Colonic mucosa (tissue), 4 donors: ENCODE measurements at places on chromosomes 5 and 9.

DNA sequence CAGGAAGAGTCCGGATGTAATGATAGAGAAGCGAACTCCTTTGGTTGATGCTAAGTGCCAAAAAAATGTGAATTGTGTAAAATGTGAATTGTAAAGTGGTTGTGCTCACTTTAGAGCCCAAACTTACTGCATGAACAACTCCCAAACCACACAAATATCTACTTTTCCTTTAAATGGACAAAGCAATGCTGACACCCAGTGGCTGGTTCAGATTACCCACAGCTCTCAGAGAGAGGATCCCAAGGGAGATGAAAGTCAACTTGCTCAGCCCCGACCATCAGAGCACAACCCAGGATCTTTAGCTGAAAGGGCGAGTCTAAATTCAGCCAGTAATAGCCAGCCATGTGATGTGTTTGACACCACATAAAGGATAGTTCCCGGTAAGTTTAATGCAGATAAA is 133.7 kb downstream of the NMUR2 start:
- DNase-seq, result no peak

DNA sequence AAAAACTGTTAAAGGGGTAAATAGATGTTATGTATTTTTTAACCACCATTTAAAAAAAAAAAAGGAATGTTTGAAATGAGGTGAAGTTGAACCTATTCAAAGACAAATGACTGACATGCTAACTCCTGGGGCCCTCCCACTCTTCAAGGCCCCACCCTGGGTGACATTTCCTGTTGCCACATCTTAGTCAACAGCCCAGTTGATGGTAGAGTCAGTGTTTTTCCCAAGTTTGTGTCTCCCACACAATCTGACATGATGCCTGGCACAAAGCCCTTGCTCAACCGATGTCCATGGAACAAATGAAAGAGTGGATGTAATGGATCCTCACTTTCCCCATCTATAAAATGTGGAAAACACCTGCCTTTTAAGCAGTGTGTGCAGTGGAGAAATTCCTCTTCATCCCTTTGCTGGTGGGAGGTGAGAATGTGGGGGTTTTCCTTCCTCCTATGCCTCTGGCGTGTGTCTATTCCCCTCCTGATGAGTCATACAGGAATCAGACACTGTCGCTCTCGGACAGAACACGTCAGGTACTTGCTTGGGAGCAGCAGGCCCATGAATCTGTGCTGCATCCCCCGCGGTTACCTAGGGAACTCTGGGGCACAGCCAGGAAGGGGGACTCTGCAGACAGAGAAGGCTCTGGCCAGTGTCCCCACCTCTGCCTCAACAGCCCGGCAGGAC is 13.7 kb upstream of the ADRA1B start:
- no peak for DNase-seq

GRCh38 chr5:95838556-95838955 is 16.0 kb upstream of the GLRX start:
- DNase-seq, result no peak

GRCh38 chr9:129163753-129164152 is 14.3 kb downstream of the IER5L start:
- no peak for DNase-seq

DNA sequence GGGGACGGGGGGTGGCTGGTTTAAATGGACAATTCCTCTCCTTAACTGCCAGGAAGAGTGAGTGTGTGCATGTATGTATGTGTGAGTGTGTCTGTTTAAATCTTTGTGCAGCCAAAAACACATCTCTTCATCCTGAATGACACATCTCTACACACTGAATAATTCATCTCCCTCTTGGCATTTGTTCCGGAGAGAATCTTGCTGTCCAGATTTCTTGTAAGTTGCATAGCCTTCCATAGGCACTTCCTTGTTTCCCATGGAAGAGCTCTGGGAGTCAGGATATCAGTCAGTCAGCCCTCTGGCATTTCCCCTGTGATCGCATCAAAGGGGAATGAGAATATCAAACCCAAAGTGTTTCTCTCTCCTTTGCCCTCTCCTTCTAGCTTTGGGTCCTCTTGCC is 74.7 kb downstream of the WWC1 start:
- DNase-seq, result no peak

DNA sequence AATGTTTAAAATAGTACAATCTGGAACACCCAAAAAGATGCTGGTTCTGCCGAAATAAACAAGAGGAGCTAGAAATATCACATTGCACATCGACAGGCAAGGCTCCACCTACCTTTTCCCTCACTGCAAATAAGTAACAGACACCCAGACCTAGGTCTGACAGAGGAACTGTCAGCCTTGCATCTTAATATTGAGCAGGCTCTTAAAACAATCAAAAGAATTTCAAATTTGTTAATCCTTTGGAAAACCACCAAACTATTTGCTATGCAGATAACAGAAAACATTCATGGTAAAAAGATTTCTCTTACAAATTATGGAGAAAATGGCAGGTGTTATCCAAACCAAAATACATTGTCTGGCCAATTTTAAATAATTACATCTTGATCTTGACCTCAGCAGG is 71.3 kb downstream of the FRMD3 start:
- no peak for DNase-seq

DNA sequence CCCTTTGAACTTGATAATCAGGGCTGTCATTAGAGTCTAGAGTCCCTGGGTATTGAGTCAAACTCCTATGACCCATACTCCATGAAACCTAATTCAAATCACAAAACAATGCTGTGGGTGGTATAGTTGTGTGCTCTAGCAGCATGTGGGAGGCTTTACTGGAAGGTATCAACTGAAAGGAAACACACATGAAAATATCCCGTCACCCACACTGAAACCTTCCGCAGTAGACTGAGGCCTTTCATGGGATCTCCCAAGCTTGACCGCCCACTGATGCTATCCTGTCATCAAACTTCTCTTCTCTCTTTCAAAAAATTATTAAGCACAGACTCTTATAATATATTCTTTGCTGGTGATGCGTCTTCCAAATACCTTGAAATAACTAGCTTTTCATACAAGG is 569.1 kb upstream of the MEF2C start:
- DNase-seq, result no peak

DNA sequence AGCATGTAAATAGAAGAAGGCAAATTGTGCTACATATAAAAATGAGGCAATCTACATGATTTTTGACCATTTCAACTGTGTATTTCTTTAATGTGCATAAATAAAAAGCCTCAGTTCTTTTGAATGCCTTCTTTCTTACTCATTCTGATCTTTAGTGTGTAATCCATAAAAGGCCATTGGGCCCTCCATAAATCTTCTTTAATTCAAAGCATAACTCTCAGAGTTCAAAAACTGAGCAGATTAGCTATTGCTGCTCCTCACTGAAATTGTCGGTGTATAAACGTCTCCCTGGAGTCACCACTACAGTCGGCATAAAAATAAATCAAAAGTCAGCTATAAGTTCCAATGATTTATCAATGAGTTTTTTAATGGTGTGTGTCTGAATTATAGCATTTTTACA is 45.3 kb upstream of the ADAMTSL1 start:
- DNase-seq, result no peak

- DNase-seq, result peak; percentile 67
Observed at GRCh38 chr9:214648-215493, at the start of gene DOCK8. Gene DOCK8, plus strand, starts transcription at chr9:214865. Its CDS starts 112 bp downstream, at chr9:214977.

- DNase-seq, result no peak
Observed at GRCh38 chr5:123855609-123856008, 343.6 kb downstream of the CSNK1G3 start.

DNA sequence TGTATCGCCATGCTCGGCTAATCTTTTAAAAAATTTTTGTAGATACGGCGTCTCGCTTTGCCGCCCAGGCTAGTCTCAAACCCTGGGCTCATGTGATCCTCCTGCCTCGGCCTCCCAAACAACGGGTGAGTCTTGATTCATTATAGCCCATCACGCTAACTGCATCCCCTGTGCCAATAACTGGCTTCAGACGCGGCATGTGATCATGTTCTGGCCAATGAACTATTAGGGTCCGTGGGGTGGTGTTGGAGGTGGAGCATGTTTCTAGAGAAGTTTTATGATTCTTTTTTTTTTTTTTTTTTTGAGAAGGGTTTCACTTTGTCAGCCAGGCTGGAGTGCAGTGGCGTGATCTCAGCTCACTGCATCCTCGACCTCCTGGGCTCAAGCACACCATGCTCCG is 51.0 kb downstream of the FGF18 start:
- DNase-seq, result no peak

DNA sequence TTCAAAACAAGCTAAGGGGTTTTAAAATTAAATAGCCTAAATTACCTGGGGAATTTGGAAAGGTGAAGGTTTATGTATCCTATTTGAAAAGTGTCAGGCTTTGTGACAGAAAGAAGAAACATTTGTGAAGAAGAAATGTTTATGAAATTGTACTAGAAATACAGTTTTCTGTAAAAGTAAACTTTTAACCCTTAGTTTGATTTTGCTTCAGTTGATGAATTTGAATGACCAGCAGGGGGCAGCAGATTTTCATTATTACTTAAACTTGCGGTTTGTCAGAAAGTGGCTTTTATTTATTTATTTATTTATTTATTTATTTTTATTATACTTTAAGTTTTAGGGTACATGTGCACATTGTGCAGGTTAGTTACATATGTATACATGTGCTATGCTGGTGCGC is 58.1 kb downstream of the NNT start:
- DNase-seq, result no peak

GRCh38 chr9:31103836-31104235 is 1280.6 kb upstream of the ACO1 start:
- no peak for DNase-seq

DNA sequence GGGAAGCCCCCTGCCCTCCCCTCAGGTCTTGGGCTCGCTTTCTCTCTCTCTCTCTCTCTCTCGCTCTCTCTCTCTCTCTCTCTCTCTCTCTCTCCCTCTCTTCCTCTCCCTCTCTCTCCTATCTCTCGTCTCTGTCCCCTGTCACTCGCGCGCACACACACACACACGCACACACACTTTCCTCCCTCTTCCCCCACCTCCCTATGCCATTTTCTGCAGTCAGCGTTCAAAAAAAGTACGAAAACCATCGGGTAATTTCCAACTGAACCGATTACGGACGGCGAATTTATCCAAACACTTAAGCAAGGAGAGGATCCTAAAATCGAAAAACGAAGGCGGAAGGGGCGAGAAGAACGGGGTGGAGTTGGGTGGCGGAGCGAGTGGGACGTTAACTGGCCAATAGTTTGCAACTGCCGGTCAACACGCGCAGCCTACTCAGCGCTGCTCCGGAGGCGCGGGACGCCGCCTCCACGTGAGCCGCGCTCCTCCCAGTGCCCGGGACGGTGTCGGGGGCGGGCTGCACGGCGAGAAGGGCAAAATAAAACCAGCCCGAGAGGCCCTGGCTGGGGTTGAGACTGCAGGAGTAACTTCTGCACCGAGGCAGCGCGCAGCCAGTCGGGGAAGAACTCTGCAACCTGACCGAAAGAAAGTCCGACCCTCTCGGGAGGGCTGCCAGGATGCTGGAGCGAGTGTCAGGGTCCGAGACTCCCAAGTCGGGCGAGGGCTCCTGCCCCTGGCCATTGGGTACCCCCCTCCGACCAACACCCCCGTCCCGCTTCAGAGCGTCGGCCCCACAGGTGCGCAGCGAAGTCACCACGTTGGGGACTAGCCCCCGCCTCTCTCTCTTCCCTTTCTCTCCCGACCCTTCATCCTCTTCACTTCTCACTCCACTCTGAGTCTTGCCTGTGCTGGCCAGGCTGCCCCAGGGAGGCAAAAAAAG is 24.9 kb upstream of the ELAVL2 start:
- peak; percentile 32 for DNase-seq

DNA sequence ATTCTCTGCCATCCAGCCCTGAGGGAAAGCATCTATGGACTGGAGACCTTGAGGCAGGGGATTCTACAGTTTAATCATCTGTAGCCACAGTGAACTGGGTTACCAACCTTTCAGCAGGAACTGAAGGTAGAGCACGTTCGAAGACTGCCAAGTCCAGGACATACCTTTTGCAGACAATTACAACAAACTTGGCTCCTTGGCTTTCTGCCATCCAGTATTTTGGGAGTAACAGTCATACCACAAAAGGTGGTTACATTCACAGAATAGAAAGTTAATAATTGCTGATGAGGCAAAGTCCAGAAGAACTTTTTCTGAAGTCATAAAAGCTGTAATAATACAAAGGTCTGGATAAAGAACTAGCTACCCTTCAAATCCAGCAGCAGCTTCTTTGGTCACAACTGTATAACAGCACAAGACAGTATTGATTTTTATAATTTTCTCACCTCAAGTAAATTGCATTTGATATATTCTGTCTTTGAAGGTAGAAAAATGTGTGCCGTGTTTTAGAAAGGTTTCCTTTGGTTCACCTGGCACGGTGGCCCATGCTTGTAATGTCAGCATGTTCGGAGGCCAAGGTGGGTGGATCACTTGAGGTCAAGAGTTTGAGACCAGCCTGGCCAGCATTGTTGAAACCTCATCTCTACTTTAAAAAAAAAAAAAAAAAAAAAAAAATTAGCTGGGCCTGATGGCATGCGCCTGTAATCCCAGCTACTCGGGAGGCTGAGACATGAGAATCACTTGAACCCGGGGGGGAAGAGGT is 236.6 kb downstream of the NR3C1 start:
- DNase-seq, result peak; percentile 49

GRCh38 chr5:22852807-22853660 is at the start of gene CDH12:
Gene CDH12, minus strand, starts transcription at chr5:22853344.
- no peak for DNase-seq

GRCh38 chr5:36365896-36366295 is 64.2 kb upstream of the RANBP3L start:
- no peak for DNase-seq

GRCh38 chr9:74275872-74276508 is 221.1 kb upstream of the RORB start:
- DNase-seq, result no peak

DNA sequence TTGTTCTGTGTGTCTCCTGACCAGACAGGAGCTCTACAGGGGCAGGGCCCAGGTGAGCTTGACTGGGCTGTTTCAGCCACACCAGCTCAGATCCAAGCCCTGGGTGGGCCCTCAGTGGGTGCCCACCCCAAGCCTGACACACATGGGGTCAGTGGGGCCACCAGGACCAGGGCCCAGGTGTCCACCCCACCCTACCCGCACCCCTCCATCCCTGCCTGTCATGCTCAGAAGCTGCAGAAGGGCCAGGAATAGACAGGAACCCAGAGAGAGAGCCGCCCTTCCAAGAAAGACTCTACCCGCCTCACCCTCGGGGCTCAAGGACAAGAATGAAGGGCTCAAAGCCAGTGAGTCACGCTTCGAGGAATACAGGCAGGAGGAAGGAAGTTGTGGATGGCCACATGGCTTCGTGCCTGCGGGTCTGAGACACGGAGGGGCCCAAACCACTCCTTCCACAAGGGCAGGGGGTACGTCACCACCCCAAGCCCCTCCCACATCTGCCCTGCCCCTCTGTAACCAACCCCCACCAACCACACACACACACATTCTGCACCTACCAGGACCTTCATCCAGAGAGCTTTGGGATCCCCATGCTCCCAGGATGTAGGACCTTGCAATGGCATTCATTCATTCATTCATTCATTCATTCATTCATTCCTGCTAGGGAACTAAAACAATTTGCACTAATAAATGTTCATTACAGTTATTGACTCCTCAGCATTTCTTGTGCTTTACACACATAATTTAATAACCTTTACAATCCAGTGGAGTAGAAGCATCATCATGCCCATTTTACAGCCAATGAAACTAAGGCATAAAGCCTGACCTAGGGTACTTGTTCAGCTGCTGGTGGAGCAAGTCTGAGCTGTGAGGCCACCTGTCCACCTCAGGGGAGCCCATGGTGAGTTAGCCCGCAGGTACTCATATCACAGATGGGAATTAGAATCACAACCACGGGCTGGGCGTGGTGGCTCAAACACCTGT is 55.9 kb upstream of the STXBP1 start:
- peak; percentile 78 for DNase-seq
